Brain (organoid and tissue), 16 donors: ENCODE measurements at places on chromosomes 1 and 21.
A peak's percentile ranks its signal among the peaks of the same experiment; 100 is the strongest.

DNA sequence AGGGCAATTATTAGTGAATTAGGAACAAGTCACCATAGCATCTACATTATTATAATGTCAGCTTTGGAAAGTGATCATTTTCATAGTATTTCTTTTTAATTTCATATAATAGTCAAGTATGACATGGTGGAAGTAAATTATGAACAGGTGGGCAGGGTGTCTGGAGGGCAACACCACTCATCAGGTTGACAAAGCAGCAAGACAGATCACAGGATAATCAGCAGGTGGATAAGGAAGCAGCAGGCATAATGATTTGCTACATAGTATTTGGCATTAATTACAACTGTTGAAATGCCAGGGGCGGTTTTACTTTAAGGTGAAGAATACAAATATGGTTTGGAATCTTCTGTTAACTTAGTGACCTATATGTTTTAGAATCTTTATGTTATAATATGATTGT, 1342.2 kb downstream of the PLA2G4A start:
- no peak for DNase-seq

DNA sequence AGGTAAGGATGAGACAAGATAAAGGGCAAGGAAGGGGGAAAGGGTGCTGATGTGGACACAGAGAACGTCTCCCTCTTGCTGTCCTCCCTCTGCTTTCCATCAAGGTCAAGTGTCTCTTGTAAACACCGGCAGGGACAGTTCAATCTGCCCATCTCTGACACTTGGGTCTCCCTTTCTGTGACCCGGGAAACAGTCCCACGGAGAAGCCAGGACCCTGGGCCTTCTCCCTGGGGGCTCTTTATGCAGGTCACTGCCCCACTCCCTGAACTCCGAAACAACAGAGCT, 254.3 kb downstream of the LTN1 start:
- DNase-seq = no peak

GRCh38 chr1:204466416-204467405, 27.9 kb downstream of the PIK3C2B start:
- peak; percentile 36 for DNase-seq

DNA sequence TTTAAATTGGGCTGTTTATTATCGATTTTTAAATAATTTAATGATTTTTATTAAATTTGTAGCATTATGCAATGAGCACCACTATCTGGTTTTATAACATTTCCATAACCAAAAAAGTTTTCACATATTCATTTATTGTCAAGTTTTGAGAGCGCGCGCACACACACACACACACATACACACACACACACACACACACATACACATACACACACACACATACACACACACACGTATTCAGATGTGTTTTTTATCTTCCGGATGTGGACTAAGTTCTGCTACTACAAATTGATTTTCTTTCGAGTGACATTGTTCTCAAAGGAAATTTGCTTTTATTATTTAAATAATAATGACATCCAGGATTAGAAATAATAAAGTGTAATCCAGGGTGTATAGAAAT, 16.3 kb downstream of the CACHD1 start:
- DNase-seq = no peak

- DNase-seq = no peak
Observed at GRCh38 chr1:46345281-46345680, 4.7 kb downstream of the NSUN4 start.

DNA sequence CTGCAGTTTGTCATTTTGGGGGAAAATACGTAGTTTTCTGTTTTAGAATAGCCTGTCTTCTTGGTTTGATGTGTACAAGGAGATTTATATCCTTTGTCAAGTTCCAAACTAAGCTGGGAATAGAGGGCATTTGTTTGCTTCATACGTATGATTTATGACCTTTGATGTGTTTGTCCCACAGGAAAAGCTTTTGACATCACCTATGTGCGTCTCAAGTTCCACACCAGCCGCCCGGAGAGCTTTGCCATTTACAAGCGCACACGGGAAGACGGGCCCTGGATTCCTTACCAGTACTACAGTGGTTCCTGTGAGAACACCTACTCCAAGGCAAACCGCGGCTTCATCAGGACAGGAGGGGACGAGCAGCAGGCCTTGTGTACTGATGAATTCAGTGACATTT, 79.9 kb downstream of the LAMC1 start:
- no peak for DNase-seq

- DNase-seq = no peak
Observed at GRCh38 chr1:24805534-24806301, 60.5 kb downstream of the CLIC4 start.

- no peak for DNase-seq
Observed at GRCh38 chr1:232145768-232146167, 484.2 kb downstream of the SIPA1L2 start.

DNA sequence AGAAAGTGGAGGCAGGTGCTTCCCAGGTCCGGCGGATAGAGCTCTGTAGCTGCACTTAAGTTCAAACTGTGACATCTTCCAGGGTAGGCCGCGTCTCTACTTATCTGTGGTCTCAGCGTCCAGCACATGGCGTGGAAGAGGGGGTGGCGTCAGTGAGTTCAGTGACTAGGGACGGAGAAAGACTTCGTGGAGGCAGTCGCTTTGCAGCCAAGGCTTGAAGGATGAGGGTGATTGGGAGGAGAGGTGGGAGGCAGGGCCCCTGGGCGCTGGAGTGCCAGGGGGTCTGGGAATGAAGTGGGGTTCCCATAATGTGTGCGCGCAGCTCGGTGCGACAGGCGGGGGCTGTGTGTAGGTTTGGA, 444 bp upstream of the AGO1 start:
- no peak for DNase-seq

DNA sequence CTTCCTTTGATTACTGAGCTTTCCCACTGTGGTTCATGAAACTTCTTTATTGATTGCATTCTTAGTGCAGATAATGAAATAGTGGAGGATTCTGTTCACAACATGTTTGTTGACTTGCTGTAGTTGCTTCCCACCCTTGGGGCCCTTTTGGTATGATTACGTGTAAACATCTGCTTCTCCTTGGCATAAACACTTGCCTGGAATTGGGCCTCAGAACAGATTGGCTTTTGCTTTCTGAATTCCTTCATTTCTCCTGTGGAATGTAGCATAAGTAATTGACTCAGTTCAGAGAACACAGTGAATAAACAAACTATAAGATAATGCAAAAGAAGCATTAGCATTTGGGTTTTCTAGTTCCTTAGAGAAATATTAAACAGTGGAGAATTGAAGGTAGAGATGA, 59.5 kb upstream of the LAMC2 start:
- no peak for DNase-seq

DNA sequence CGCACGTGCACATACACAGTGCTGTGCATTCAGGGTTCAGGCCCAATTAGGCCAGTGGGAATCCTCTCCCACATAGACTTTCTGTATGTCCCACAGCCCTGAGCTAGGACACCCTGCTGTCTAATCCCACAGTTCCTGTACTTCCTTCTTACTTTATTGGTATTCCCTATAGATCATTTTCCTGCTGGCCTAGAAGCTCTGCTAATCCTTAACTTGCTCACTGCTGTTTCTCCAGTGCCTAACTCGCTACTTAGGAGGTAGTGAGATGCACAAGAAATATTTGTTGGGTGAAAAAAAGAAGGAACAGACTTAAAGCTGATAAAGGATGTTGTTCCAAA, 34.1 kb upstream of the FHAD1 start:
- DNase-seq = no peak
